ENCODE measurements at places on chromosomes 12 and 14.

DNA sequence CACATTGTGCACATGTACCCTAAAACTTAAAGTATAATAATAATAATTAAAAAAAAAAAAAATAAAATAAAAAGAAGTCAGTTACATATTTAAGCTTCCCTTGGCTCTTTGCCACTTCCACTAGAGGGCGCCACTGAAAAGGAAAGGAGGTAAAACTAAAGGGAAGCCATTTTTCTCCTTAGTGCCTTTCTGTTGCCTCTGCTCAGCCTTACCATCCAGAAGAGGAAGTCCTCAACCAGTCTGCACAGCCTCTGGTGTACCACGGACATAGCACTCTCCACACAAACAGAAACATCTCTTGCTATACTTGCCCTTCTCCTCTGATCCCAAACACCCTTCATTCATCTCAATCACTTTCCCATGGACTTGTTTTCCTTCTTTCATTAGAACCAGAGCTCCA, 169.0 kb upstream of the EEA1 start:
- DNase-seq, result peak; percentile 12

DNA sequence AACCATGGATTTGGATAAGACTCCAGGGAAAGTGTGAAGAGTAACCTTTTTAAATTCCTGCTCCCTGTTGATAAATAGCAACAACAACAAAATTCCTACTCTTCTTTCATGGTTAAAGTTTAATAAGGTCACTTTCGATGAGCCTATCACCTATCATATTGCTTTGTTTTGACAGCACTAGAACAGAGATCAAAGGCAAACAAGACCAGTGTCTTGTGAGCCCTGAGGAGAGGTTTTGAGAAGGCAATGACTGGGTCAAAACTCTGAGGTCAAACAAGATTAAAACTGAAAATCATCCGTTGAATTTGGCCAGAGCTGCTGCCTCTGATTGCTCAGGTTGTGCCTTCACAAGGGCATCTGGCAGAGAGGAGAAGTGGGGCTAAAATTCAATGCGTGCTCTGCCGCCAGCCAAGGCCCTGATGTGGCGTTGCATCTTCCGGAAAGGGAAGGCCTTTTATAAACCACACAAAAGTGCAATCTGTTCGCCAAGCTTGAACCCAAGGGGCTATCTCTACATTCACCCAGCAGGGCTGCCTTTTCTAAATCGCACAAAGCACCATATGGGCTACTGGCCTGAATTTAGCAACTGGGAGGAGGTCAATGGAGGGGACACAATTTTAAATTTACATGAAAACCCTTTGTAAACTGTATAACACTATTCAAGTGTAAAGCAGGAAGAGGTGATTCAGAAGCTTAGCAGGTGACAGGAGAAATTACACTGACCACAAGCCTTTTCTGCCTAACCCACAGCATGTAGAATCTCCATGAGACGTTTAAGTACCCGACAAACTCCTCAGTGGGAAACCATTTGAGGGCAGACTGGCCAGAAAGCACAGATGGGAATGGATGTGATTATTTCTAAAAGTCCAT, 140.8 kb downstream of the DAD1 start:
- no peak for DNase-seq

DNA sequence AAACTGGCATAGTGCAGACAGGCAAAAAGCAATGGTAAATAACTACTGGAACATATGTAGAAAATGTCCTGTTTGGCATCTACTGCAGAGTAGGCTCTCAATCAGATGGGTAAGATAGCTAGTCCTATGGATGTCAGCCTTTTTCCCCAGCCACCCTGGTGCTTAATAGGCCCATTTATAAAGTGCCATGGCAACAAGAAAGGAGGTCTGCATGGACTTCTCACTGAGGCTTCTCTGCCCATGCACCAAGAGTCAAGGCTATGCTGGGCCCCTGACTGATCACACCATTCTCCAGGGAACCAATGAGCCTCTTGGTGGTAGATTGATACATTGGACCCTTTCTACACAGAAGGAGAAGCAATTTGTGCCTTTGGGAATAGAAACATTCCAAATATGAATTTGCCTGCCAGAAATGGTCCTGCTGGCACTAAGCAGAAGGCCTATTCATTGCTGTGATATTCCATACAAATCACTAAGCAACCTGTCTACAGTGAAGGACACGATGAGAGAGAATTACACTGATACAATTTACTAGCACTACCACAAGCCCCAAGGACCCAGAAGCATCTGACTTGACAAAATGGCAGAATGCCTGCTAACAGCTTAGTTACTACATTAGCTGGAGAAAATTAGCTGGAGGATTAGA, 43.8 kb downstream of the RESF1 start:
- no peak for DNase-seq

- no peak for DNase-seq
Measured at GRCh38 chr12:121626853-121627640, 717 bp downstream of the ORAI1 start.

GRCh38 chr12:124493809-124494750, 73.3 kb downstream of the NCOR2 start:
- peak; percentile 91 for DNase-seq

DNA sequence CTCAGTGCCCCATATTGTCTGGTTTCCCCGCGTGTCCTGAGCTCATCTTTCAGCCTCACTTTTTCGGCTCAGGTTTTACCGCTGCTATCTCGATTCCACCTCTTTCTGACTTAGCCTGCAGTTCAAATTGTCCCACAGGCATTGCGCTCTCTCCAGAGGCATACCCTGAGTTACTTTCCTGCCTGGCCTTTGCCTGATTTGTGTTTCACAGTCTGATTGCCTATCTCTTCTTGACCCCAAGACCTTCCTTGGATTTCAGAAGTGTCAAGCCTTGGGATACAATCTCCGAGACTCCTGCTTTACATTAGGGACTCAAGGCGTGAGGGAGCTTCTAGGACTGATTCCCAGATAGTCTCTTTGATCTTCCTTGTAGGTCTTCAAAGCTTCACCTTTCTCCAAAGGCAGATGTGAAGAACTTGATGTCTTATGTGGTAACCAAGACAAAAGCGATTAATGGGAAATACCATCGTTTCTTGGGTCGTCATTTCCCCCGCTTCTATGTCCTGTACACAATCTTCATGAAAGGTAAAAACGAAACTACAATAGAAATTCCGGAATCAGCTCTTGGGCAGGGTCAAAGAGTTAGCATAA, 629 bp downstream of the LETMD1 start:
- no peak for DNase-seq
